Epithelial cell of prostate (primary cell): ENCODE measurements at places on chromosomes 4 and X.

GRCh38 chrX:43664708-43665107 is 8.6 kb downstream of the MAOA start:
- DNase-seq = no peak

GRCh38 chrX:74389016-74389722 is 32.1 kb upstream of the SLC16A2 start:
- DNase-seq = no peak

GRCh38 chrX:131187206-131187605 is 101.9 kb downstream of the IGSF1 start:
- no peak for DNase-seq

- no peak for DNase-seq
Measured at GRCh38 chrX:134426281-134426680, 33.7 kb upstream of the HPRT1 start.

DNA sequence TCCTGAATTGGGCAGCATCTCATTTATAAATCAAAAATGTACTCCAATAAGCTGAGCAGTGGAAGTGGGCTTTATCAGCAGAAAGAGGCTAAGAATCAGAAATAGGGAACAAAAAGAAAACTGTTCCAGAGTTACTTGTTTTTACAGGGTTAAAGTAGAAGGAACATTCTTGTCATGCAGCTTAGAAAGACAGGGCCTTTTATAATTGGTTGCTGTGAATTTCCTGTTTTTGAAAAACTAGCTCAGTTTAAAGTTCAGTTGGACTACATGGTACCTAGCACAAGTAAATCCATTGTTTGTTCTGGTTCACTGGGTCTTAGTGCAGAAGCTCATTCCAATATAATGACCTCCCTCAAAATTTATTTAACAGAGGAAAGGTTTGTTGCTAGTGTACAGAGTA is 200.8 kb downstream of the GRIA2 start:
- DNase-seq = no peak

- no peak for DNase-seq
Measured at GRCh38 chr4:48813964-48814363, 16.9 kb upstream of the OCIAD1 start.

GRCh38 chr4:148852092-148852699 is 410.0 kb upstream of the NR3C2 start:
- DNase-seq = no peak

- DNase-seq = no peak
Measured at GRCh38 chrX:135974279-135974856, 580 bp upstream of the MMGT1 start.

GRCh38 chrX:152896450-152896849 is 1.4 kb upstream of the ZNF185 start:
- peak; percentile 31 for DNase-seq

DNA sequence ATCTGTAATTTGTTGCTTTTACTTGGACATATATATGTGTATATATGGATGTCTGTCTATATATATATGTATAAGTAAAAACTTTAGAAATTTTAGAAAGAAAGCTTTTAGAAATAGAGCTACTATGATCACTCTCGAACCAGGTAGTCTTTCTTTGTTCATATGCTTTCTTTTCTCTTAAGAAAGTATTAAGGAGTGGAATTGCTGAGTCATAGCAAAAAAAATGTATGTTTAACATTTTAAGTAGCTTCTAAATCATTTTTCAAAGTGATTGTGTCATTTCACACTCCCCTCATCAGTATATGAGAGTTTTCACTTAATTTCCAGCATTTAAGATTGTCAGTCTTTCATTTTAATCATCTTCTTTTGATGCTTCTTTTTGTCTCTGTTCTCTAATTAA is 447.9 kb upstream of the TECRL start:
- DNase-seq = no peak

GRCh38 chr4:83852085-83852451 is 316.2 kb downstream of the GPAT3 start:
- DNase-seq = peak; percentile 48

GRCh38 chrX:21800344-21800770 is 39.1 kb upstream of the MBTPS2 start:
- DNase-seq = no peak

DNA sequence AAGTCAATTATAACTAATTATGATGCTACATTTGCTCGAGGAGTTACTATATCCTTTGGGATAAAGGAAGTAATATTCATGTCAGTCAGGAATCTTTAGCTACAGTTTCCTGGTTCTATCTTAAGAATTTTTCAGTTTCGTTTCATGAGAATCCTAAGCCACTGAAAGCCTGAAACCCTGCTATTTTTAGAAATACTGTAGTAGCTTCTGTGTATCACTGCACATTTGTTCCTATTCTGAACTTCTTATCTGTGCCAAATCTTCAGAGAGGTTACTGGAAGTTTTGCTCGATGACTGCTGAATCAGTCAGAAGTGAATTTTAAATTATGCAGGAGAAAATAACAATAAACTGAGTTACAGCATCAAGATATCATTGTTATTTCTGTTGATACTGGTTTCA is 249.2 kb downstream of the TENM3 start:
- no peak for DNase-seq

DNA sequence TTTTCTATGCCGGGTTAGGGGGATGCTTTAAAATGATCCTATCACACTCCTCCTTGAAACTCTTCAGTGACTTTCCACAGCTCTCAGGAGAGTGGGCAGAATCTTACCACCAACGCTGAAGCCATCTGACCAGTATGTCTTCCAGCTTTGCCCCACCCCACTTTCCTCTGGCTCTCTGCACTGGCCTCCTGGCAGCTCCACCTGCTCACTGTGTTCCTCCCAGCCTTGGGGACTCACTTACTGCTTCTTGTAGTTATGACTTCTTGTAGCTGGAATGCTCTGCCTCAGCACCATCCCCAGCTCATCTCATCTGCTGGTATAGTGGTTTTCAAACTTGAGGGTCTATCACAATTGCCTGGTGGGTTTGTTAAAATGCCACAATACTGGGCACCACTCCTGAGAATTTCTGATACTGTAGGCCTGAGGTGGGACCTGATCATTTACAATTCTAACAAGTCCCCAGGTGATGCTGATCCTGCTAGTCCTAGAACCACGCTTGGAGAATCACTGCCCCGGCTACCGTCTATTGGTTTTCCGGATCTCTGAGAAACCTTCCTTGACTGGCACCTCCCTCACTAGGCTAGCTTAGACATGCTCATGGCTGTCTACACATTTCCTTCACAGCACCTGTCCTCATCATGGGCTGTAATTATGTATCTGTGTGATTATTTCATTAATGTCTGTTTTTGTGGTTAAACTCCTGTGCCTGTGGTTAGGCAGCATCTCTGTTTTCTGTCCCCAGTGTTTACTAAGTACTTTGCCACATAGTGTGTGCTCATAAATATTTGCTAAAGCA is 152.2 kb downstream of the MGST2 start:
- no peak for DNase-seq

GRCh38 chr4:95599777-95600400 is 51.1 kb upstream of the UNC5C start:
- DNase-seq = no peak

- DNase-seq = no peak
Measured at GRCh38 chr4:187606581-187606980, 389.0 kb upstream of the ZFP42 start.

DNA sequence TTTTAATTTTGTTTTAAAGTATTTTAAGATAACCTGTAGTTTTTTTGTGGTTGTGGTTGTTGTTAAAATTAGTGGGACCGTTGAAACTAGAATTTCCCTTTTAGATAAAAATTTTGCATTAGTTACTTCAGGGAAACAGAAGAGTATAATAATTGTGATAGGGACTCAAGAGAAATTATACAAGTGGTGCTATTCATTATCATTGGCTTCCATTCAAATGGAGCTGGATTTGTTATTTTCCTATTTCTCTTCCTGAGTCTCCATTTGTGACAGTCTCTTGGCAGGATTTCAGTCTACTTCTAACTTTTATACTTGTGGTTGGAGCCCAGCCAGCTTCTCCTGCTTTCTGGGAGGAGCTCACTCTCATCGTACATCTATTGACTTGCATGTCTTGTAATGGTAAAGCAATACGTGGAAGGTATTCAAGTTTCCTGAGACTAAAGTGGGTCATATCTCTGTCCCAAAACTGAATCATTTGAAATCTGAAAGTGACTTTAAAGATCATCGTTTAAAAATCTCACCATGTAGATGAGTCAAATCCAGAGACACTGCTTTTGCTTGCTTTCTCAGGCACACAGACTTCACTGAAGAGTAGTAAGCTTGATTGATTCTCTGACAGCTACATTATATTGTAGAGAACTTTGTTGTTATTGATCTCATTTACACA is 155.8 kb downstream of the RPA4 start:
- DNase-seq = no peak

DNA sequence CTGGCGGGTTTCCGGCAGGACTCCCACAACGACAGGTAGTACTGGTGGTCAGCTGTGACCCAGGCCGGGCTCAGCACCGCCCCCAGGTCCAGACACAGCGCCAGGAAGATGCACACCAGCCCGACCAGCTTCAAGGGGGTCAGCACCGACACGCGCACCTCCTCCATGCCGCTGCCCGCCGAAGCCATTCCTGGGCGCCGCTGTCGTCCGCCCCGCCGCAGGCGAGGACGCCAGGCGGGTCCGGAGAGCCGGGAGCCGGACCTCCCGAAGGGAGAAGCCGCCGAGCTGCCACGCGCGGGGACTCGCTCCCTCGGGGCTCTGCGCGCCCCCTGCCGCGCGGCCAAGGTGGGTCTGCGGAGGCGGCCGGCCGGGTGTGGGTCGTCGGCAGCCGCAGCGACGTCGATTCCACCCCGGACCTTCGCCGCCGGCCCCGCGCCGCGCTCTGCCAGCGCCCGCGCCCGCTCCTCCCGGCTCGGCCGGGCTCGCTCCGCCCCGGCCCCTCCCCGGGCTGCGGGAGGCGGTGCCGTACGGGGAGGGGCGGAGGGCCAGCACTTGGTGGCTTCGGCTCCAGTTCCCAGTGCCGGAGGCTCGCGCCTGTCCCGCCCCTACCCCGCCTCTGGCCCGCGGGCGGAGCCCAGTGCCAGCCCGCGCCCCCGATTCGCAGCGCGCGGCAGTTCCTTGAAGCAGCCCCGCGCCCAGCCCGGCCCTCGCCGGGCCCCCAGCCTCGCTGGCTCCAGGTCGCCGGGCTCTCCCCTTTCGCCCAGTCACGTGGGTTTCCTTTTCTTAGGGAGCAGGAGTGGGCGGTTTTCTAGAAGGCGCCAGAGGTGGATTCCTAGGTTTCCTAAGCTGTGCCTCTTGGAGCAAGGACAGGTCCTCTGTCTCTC is at the start of gene TMEM47:
Gene TMEM47, minus strand, starts transcription at position 444 of the 884 bp plus-strand sequence. Its CDS starts 256 bp downstream, at position 188.
- DNase-seq = no peak

DNA sequence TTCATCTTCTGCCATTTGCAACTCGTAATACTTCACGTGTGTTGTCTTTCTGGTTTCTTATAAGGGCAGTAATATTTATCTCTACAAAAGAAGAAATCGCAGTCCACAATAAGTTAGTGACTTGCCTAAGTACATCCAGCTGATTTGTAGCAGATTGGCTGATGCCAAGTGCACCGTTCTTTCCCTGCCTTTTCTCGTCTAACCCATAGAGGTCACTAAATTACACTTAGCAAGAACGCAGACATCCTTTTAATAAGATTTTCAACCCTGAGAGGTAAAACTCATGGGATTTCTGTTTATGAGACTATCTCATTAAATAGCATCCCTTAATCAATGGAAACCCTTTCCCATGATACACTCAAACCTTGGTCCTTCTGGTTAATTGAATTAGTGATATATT is 408.6 kb upstream of the ACTRT1 start:
- DNase-seq = no peak

DNA sequence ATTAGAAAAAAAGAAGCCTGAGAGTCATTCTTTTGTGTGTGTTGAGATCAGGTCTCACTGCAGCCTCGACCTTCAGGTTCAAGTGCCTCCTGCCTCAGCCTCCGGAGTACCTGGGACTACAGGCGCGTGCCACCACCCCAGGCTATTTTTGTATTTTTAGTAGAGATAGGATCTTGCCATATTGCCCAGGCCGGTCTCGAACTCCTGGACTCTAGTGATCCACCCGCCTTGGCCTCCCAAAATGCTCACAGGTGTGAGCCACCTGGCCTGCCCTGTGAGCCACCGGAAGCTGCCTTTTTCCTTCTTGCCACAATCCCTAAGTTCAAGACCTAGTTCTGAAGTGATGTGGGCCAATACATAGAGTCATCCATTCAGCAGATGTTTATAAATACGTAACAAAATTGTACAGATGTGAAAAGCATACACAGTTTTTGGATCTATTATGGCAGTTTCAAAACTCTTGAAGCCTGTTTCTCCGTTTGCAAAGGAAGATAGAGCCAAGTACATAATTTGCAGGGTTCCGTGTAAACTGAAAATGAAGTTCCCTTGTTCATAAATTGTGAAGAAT is 536 bp upstream of the CTSO start:
- DNase-seq = no peak

DNA sequence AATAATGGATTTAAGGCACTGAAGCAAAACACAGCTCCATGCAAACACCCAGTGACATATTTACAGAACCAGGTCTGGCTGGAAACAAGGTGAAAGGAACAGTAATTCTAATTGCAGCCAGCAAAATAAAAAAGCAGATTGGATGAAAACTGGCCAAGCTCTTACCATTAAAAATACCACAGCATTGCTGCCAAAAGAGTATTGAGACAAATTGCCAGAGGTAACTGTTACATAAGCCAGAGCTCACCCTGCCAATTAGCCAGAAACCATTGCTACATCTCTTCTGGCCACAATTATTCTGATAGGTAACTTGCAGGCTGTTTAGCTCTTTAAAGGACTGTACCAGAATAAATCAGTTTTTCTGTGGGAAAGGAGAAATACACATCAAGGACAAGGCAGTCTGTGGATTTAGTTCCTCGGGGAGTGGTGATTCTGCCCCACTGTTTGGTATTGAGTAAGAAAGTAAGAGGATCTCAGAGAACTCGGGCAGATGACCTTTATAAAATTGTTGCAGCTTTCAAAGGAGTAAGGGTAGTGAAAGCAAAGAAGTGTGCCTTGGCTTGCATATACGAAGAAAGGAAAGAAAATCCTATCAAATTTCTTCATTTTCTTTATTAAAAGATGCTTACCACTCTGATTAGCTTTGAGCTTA is 369.5 kb downstream of the PPP3CA start:
- no peak for DNase-seq

DNA sequence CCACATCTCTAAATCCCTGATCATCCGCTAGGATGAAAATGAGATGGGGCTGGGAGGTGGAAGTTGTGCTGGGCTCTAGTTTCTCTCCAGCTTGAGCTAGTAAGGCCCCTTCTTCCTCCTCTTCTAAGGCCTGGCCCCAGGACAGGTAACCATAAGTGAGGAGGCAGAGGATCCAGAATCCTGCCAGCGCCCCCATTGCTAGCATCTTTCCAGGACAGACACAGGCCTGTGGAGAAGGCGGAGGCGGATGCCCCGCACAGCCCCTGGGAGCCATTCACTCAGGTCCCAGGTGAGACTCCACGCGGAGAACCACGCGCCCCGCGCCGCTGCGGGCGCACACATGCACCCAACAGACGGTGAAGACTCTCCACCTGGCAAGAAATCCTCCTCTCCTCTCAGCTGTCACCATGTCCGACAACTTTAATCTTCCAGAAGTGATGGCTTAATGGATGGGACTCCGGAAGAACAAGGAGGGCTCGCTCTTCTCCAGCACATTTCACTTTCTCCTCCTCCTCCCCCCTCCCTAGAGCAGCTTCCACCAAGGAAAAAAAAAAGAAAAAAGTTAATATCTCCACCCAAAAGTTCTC is 793 bp downstream of the ARSJ start:
- no peak for DNase-seq

GRCh38 chr4:75633846-75634245 is 3.5 kb upstream of the CDKL2 start:
- DNase-seq = peak; percentile 44
